ENCODE measurements at places on chromosomes 6 and 20.

- no peak for DNase-seq
Measured at GRCh38 chr20:53660078-53660909, 66.7 kb upstream of the ZNF217 start.

- DNase-seq, result no peak
Measured at GRCh38 chr6:70415247-70415646, 1.9 kb downstream of the FAM135A start.

DNA sequence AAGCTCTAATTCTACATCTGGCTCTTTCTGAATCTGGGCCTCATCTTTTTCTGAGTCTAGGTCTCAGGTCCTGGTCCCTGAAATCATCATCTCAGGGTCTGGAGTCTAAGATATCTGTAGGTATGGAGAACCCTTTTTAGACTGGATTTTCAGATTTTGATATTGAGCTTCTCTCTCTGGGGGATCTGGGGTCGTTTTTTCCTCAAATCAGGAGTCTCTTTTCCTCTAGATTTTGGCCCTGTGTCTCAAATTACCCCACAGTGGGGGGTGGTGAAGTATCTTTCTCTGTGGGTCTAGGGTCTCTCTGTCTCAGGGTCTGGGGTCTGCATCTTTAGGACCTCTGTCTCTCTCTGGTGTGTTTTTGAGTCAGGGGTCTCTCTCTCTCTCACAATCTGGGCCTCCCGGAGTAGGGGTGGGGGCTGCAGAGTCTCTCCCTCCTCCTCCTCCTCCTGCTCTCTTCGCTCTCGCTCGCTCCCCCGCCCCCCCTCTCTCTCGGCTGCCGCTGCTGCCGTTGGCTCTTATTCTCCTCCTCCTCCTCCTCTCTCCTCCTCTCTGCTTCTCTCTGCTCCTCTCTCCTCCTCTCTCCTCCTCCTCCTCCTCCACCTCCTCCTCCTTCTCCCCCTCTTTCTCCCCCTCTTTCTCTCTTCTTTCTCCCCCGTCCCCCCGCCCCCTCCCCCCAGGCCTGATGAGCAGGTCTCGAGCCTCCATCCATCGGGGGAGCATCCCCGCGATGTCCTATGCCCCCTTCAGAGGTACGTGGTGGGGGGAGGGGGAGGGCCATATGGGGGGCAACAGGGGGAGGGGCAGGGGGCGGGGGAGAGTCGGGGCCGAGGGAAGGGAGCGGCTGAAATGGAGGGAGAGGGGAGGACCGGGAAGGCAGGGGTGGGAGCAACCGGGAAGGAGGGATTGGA, at the start of gene SYNGAP1:
SYNGAP1 (plus strand) TSS at position 486 of the 911 bp plus-strand sequence; CDS start at position 686, 200 bp downstream.
- DNase-seq, result peak; percentile 29

DNA sequence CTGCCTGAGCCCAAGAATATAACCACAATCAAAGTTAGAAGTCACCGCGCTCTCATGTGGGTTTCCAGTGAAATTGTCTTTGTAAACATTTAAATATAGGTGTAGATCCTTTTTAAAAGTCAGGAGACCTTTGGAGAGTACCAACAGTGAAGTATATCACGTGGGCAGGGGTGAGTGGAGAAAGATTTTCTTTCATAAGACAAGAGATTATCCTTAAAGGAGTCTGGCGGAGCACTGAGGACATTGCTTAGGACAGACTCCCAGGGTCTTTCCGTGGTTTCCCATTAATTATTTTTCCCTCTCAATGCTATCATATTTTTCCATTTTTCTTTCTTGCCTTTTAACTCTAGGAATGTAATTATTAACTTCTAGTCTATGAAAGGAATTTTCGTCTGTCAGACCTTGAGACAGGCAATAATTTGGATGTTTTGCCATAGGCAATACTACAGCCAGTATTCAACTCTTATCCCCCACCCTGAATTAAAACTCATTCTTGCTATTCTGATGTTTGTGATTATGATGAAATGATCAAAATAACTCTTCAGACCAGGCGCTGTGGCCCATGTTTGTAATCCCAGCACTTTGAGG, 31.4 kb downstream of the DCBLD1 start:
- no peak for DNase-seq

DNA sequence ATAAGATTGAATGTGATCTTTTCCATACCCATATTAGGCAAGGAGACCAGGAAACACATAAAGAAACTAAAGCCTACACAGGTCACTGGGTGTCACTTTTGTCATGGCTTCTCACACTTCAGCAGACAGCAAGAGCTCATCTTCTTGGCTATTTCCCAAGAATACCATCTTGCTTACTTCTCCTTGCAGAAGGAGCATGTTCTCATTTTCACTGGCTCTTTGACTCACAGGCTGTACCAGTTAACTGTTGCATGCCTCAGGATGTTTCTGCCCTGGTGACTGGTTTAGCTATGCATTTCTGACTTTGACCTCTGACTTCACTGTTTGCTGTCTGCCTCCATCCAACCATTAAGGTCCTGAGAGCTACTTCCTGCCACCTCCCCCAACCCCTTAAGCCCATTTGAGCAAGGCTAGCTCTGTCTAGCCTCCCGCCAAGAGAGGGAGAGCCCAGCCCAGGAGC, 40.3 kb upstream of the OGFRL1 start:
- DNase-seq, result no peak

- peak; percentile 36 for DNase-seq
Measured at GRCh38 chr20:63740070-63740626, 572 bp downstream of the SLC2A4RG start.

- no peak for DNase-seq
Measured at GRCh38 chr6:15513801-15514711, 148.8 kb downstream of the DTNBP1 start.

- no peak for DNase-seq
Measured at GRCh38 chr6:12578097-12578496, 138.5 kb upstream of the PHACTR1 start.

DNA sequence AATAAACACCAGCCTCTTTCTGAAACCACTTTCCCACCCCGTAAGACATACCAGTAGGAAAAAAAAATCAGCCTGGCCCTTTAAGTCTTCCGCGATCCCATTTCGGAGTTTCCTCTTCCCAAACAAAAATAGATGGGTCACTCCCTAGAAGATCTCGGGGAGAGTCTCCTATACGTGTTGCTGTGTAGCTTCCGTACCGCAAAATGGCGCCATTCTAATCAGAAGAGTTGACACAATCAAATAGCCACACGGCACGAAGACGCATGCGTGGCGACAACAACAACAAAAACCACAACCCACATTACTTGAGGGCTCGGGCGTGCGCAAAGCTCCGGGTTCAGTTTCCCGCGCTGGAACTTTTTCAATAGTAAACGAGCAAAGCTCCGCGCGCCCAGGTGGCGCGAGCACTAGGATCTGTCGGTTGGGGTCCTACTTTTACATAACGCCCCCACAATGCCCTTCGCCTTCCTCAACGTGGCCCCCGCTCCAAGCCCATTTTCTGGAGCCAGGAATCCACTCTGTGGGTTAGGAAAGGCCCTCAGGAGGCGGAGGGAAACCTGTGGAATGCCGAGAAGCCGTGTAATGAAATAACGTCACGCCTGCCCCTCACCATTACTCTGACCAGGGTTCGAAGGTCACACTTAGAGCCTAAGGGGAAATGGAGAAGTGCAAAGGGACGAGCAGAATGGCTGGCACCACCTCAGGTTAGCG, at the start of gene GPANK1:
GPANK1 (minus strand) TSS at position 208 of the 711 bp plus-strand sequence. CDS start 519 bp downstream, outside the sequence.
- DNase-seq, result peak; percentile 84

GRCh38 chr20:16580147-16580546, 6.9 kb upstream of the KIF16B start:
- no peak for DNase-seq

DNA sequence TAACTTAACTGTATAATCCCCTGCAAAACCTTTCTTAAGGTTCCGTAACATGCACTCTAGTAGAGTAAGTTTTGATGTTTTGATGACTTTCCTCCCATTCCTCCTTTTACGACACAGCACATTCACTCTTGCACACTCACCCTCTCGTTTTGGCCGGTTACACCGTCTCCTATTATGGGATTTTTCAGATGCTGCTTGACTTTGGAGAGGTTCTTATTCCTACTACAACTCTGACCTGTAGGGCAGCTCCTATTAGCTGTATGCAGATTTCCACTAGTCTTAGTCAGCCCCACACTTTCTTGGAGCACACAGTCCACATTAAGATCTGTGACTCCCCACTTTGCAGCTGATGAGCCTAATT, 223.7 kb upstream of the SYNCRIP start:
- no peak for DNase-seq

- DNase-seq, result no peak
Measured at GRCh38 chr6:139430899-139431601, 56.6 kb upstream of the CITED2 start.

Data from hematopoietic multipotent progenitor cell (in vitro differentiated cells).